ENCODE measurements at places on chromosomes 12 and 14. TPM values are rescaled to one million over a fixed set of nuclear protein-coding genes. Genes with fewer than 3 reads are reported as not detected.

LRRC10 gene
- total RNA-seq = not detected

DNA sequence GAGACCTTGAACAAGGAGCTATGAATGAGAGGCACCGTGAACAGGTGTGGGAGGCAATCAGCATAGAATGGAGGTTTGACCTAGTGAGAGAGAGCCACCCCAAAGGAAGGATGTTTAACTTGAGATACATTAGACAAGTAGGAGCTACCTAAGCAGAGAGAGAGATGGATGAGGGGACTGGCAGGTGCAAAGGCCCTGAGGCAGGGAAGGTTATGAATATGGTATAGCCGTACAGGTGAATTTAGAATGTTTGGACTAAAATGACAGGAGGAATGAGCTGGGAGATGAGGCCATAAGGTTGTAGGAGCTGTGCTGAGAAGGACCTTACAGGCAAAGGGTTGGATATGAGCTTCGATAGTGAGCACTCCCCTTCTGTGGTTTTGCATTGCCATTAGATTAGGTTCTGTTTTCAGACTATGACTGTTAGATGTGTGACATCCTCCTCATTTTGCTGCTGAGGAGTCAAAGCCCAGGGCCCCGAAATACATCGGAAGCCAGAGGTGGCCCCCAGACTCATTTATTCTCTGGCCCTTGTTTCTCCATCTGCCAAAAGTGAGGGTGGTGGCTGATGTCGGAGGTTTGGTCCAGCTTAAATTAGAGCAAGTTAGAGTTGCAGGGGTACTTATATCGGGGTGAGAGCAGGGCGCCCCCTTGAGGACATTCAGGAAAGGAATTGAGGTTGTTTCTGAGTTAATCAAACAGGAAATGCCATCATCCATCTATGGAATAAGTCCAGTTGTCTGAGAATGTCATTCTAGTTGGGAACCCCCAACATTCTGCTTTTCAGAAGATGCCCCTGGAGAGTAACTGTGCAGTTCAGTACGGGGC lies 29.4 kb downstream of the SLC24A4 start:
- no peak for DNase-seq
- H3K36me3 ChIP-seq = no peaks in the 10 kb centered on the region
- no peaks in the 10 kb centered on the region for H3K4me1 ChIP-seq
- H3K4me3 ChIP-seq = no peak overlapping the region
- no peak overlapping the region for H3K27ac ChIP-seq
- no peaks in the 10 kb centered on the region for H3K27me3 ChIP-seq

DNA sequence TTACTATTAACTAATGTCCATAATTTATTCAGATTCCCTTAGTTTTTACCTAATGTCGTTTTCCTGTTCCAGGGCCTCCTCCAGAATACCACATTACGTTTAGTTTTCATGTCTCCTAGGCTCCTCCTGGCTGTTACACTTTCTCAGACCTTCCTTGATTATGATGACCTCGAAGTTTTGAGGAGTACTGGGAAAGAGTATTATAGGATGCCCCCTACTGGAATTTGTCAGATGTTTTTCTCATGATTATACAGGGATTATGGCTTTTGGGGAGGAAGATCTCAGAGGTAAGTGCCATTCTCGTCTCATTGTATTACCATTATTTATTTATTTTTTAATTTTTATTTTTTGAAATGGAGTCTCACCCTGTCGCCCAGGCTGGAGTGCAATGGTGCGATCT lies 17.7 kb upstream of the C1S start:
- H3K36me3 ChIP-seq = no peaks in the 10 kb centered on the region
- no peak for DNase-seq
- no peaks in the 10 kb centered on the region for H3K27me3 ChIP-seq
- H3K4me1 ChIP-seq = peaks cover 10% of the 10 kb centered on the region

PAPLN gene
- 0.31 TPM for total RNA-seq

ADAM20 gene
- total RNA-seq = 0.29 TPM

KCNC2 gene
- not detected for total RNA-seq

DNA sequence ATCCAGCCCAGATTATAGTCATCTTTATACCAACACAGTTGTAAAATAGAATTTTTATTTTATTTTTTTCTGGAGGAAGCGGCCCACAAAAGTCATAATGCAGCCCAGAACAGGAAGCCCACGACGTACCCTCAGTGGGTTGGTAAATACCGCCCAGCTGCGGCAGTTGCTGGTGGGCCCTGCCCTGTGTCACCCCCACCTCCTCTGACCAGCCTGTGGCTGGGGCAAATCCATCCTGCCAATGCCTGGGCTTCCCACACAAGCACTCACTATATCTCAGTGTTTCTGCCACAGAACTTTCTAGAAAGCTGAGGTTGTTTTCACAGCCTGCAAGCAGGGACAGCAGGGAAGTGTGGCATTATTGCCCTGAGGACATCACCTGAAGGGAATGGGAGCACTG lies 171.4 kb upstream of the GSC start:
- H3K4me1 ChIP-seq = peaks cover 13% of the 10 kb centered on the region
- H3K36me3 ChIP-seq = no peaks in the 10 kb centered on the region
- H3K27me3 ChIP-seq = no peaks in the 10 kb centered on the region
- H3K4me3 ChIP-seq = no peak overlapping the region

SIRT4 gene
- total RNA-seq = 1.8 TPM

GRCh38 chr12:88615490-88615889 lies 35.2 kb upstream of the KITLG start:
- no peaks in the 10 kb centered on the region for H3K4me1 ChIP-seq
- no peaks in the 10 kb centered on the region for H3K27me3 ChIP-seq
- no peaks in the 10 kb centered on the region for H3K36me3 ChIP-seq
- no peak overlapping the region for H3K27ac ChIP-seq

KLHL33 gene
- 0.09 TPM for total RNA-seq

DNA sequence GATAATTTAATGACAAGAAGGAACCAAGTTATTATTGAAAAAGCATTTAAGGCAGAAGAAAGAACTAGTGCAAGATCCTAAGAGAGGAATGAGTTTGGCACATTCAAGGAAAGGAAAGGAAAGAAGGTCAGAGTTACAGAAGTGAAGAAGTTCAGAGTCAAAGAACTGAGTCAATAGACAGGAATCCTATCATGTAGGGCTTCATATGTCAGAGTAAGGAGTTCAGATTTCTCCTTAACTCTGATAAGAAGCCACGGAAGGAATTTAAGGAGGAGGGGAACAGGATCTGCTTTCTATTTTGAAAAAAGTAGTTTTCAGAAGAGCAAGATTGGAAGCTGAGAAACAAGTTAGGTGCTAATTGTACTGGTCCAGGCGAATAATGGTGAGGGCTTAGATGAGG lies 223.1 kb upstream of the FOXN3 start:
- DNase-seq = no peak
- H3K27me3 ChIP-seq = no peaks in the 10 kb centered on the region
- no peaks in the 10 kb centered on the region for H3K36me3 ChIP-seq

Data from CD8-positive, alpha-beta memory T cell (primary cell).